NK-92 treated with Interleukin-12 subunit alpha and Interleukin-12 subunit beta, amount 100 ng/mL, for 24 hours (cell line): ENCODE measurements at places on chromosomes 4 and X.

- DNase-seq = no peak
These were observed 17.2 kb downstream of the C1QTNF7 start for GRCh38 chr4:15444879-15445547.

DNA sequence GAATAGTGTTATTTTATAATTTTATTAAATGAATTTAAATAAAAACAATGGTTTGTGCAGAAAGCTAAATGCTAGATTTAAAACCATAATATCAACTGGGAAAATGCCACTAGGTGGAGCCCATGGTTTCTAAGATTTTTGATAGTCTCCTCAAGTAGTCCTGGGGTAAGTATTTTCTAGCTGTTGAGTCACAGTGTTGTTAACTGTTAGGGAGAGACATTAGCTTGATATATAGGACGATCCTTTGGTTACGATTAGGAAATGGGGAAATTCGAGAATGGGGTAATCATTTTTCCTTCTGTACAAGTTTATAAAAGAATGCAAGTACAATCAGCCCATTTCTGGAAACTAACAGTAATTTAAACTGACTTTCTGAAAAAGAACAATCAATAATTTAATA is 378.4 kb downstream of the ANKRD50 start:
- DNase-seq = no peak

DNA sequence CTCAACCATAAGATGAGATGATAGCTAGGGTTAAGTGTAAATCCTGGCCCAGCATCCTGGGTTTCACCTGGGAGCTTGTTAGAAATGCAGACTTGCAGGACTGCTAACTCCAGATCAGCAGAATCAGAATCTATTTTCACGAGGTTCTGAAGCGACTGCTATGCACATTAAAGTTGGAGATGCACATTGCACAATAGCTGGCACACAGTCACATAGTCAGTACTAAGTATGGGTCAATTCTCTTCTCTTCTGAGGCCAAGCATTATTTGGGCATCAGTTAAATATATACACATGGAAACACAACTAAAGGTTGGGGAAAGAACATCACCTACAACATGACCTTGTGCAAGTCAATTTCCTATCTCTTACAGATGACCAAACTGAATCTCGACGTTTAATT is 155.1 kb upstream of the FGF13 start:
- no peak for DNase-seq

GRCh38 chrX:23616361-23616760 is 50.9 kb upstream of the PRDX4 start:
- no peak for DNase-seq

GRCh38 chr4:124483048-124483906 is 229.3 kb downstream of the ANKRD50 start:
- DNase-seq = no peak

- DNase-seq = no peak
These were observed 1.2 kb upstream of the TMEM33 start for GRCh38 chr4:41933997-41934503.

GRCh38 chrX:130829526-130830515 is 73.2 kb downstream of the ENOX2 start:
- DNase-seq = no peak

- DNase-seq = no peak
These were observed 65.9 kb downstream of the AMOT start for GRCh38 chrX:112774651-112775293.

DNA sequence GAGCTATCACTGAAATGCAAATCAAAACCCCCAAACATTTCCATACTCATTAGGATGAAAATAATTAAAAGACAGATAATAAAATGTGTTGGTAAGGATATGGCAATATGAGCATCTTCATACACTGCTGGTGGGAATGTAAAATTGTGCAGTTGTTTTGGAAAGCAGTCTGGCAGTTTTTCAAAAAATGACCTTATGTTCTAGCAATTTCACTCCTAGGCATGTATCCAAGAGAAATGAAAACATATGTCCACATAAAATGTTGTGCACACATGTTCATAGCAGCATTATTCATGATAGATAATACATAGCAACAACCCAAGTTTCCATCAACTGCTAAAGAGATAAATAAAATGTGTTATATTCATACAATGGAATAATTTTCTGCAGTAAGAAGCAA is 14.8 kb upstream of the GPRASP2 start:
- no peak for DNase-seq

DNA sequence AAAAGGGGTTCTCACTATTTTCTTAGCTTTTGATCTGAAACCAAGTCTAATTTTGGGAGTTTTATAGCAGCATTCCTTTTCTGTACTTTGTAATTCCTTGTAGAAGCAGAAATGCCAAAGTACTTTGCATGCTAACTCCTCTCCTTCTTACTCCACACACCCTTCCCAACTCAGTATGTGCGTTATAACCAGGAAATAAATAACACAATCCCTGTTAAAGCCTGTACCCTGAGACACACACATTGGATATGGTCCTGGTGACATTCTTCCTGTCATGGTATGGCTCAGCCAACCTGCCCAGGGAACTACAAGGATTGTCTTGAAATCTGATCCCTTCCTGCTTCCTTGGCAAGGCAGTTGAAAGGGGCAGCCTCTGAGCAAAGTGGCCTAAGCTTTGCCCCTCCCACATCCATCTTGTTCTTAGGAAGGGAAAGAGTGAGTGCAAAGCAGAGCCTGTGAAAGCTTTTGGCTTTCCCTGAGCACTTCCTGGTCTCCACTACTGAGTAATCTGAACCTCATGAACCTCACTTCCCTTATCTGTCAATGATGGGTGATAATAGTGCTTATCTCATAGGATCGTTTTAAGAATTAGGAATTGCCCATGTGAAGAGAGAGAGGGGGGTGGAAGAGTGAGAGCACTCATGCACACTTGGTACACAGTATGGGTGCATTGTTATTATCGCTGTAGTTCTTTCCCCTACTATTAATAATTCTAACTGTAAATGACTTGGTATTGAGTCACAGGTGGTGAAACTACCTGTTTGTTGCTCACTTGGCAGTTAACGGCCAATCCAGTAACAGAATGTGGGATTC is 109.3 kb downstream of the AFF2 start:
- DNase-seq = no peak
